ENCODE measurements at places on chromosomes 1 and 21. TPM values are rescaled to one million over a fixed set of nuclear protein-coding genes. Genes with fewer than 3 reads are reported as not detected.

DNA sequence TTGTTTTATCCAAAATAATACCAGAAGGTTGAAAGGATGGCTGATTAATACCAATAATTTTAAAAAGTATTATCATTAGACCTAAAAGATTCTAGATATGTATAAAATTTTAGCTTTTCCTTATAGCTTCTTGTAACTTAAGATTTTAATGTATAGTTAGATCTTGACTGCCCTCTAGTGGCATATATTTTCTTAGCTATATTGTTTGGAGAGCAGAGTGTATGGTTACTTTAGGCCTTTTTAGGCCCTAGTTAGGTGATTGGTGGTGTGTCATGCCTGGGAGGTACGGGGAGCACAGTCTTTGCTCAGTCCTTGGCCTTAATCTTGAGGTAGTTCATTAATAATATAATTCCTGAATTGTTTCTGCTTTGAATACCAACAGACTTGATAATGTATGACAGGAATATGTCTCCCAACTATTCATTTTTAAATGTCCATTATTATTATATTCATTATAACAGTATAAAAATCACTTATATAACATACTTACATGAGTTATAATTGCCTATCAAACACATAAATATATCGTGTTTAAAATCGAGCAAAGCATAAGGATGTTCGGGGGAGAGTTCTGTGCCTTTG, 328.4 kb downstream of the ZP4 start:
- peak; percentile 57 for DNase-seq

DNA sequence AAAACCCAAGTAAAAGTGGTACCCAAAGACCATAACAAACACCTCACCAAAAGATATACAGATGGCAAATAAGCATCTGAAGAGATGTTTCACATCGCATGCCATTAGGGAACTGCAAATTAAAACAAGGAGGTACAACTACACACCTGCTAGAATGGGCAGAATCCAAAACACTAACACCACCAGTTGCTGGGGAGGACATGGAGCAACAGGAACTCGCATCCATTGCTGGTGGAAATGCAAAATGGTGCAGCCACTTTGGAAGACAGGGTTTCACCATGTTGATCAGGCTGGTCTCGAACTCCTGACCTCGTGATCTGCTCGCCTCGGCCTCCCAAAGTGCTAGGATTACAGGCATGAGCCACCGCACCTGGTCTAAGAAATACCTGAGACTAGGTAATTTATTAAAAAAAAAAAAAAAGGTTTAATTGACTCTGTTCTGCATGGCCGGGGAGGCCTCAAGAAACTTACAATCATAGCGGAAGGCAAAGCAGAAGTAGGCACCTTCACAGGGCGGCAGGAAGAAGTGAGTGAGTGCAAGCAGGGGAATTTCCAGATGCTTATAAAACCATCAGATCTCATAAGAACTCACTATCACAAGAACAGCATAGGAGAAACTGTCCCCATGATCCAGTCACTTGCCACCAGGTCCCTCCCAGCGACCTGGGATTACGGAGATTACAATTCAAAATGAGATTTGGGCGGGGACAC, 30.2 kb upstream of the PRSS38 start:
- no peak for DNase-seq

DNA sequence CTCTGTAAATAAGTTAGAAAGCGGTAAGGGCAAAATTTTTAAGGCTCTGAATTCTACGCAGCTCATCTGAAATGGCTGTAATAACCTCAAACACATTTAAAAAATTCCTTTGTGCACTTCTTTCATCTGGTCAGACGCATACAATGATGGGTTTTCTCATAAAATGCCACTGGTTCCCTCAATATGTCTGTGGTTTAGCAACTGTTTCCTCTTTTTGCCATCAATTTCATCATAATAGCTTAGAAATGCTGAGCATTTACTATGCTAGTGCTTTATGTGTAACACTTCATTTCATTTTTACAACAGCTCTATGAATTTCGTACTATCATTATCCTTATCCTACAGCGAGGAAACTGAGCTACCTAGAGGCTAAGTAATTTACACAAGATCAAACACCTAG, 35.3 kb upstream of the DMRTA2 start:
- no peak for DNase-seq

GRCh38 chr1:41868241-41868998, 50.3 kb downstream of the HIVEP3 start:
- no peak for DNase-seq

GRCh38 chr1:235854347-235854746, 12.4 kb downstream of the LYST start:
- no peak for DNase-seq

DNA sequence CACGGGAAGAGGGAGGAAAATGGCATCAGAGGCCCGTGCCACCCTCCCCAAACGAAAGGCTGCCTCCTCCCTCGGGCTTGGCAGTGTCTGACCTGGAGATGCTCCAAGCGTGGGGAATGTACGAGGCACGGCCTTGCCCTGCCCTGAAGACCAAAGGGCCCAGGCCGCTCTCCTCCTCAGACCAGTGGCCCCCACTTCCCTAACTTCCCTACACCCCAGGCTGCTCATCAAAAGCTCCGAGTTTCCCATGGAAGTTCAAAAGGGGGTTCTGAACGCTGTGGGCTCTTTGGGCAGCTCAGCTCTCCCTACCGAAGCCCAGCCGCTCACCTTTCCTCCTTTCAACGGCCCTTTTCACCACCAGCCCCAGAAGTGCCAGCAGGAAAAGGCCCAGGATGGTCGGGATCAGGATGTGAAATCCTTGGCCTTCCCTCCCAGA, 11.8 kb downstream of the FCMR start:
- no peak for DNase-seq

DNA sequence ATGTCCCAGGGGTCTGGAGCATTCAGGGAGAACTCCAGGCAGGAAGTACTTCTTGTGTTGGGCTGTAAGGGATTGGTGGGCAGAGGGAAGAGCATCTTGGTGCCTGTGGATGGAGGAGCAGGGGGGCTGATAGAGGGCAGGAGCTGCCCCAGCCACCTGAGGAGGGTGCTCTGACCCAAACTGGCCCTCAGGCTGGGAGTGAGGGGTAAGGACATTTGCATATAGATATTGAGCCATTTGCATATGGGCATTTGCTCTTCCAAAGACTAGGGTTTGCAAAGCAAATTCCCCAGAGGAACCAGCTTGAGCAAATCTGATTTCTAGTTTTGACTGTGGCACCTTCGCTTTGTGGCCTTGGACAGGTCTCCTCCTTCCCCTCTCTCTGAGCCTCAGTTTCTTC, 18.2 kb downstream of the ZNF362 start:
- DNase-seq: no peak

DNA sequence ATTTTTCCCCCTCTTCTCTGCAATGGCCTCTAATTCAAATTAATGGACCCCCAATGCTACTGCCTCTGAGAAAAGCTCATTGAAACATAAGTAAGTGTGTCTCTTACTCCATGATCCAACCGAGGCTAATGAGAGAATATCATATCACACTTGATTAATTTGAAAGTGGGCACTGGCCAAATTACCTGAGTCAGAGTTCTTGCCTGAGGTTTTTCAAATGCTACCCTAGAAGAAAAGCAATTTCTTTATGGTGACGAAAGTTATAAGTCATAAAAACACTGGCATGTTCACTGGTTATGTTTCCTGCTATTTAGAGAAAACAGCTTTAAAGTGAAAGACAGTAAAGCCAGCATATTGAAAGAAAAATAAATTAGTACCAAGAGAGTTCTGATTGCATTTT, 368.8 kb upstream of the TMPRSS15 start:
- DNase-seq: no peak

DNA sequence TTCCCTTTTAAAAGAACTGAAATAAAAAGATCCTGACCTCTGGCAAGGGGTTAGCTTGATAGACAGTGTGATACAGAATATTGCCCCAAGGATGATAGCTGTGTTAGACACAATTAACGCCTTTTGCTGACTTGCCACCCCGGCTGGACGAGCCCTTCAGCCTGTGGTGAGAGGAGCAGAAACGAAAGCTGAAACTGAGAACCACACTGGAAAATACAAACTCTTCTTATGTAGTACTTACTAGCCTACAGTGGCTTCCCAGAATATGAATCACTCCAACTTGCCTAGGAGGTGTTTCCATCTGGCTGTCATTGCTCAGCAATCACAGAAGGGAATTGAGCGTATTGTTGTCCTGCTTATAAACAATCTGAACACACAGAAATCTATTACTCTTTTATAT, 22.9 kb downstream of the SAMSN1 start:
- DNase-seq: peak; percentile 7

GRCh38 chr1:2014741-2015735, 4.1 kb upstream of the GABRD start:
- peak; percentile 65 for DNase-seq

DNA sequence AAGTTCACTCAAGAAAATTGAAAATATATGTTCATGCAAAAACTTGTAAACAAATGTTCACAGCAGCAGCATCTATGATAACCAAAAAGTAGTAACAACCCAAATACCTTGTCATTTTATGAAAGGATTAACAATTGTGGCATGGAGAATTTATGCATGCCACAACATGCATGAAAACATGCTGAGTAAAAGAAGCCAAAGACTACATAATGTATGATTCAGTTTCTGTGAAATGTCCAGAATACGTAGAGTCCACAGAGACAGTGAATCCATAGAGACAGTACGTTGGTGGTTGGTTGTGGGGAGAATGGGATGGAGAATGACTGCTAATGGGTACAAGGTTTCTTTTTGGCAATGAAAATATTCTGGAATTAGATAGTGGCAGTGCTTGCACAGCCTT, 148.7 kb downstream of the MAST2 start:
- DNase-seq: no peak

DNA sequence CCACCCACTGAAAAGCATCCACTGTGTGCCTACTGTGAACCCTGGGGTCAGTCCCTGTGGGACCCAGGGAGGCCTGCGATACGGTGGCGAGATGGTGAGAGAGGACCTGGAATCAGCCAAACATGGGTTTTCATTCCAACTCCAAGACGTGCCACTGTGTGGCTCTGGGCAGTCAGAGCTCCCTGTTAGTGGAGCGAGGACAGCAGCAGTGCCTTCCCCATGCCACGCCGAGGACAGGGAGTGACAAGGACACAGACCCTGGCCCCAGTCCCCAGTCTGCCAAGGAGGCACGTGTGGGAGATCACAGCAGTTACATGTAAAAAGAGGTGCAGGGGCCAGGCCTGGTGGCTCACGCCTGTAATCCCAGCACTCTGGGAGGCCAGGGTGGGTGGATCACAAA, 50.9 kb upstream of the TMEM51 start:
- no peak for DNase-seq

GRCh38 chr21:44822484-44823178, 4.8 kb upstream of the SUMO3 start:
- no peak for DNase-seq

DNA sequence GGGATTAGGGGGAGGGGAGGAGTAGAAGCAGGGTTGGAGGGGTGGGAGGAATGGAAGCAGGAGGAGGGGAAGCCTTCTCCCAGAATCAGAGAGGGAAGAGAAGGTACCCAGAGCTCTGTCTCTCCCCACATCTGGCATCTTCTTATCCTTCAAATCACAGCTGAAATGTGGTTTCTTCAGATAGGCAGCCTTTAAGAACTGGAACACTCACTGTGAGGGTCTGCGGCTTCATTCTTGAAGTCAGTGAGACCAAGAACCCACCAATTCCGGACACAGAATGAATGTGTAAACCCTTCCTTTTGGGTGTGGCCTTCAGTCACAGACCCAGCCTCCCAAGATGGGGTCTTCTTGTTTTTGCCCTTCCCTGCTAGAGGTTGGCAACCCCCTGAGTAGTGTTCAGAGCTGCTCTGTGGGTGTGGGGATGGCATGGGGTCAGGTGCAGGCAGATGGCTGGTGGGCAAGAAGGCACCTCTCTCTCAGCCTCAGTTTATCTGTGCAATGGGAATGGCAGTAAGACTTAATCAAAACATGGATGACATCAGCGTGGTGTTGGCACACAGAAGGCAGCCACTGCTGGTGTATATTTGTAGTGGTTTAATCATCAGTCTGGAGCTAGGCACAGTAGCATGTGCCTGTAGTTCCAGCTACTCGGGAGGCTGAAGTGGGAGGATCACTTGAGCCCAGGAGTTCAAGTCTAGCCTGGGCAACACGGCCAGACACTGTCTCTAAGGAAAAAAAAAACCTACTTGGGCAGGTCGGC, 7.2 kb downstream of the FAAH start:
- DNase-seq: peak; percentile 30

DNA sequence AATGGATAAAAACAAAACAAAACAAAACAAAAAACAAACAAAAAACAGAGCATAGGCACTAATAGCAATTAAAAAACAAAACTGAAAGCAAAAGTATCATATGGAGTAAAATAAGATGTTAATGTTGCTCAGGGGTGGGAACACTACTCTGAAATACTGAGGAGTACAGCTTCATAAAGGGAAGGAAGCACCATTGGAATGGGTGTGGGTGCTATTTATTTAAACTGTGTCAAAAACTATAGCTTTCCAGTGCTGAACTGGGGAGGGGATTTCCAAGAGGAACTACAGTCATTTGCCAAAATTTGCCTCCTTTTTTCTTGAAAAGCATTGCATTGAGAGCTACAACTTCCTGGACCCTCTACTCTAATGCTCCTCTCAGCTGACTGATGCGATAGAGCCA, 40.0 kb downstream of the SPTA1 start:
- no peak for DNase-seq

- peak; percentile 36 for DNase-seq
These were observed 68.6 kb downstream of the NTMT2 start for GRCh38 chr1:170214117-170215032.

GRCh38 chr1:113199760-113200455, 126.9 kb downstream of the LRIG2 start:
- DNase-seq: no peak

DNA sequence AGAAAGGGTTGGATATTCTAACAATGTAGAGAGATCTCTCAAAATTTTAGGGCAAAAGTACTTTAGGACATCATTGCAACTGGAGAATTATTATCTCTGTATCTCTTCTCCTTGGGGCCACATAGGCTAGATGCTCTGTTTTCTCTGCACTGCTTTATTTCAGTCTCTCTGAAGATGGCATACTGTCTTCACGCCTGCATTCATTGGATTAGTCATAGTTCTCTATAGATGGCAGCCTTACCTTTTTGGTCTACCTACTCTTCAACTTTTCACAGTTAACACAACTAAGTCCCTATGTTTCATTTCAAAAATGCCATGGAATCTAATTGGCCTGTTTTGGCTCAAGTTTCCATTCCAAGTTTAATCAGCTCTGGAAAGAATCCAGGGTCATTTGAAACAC, 1623.3 kb upstream of the B3GALT2 start:
- DNase-seq: no peak

DNA sequence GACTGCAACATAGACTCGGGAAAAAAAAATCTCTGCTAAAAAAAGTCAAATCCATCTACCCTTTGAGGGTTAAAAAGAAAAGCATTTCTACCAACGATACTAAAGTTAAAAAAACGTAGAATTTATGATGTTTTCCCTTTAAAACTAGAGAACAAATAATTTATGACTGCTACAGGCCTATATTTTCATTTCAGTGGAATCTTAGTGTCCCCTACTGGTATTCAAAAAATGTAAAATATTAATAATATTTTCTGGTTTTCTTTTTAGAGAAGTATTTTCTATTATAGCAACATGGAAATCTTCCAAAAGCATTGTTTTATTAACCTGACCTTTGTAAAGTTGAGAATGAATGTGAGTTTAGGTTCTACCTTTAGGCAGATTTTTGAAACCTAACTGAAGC, 1582.2 kb downstream of the MRPL39 start:
- no peak for DNase-seq

GRCh38 chr1:167794043-167794442, 72.3 kb downstream of the MPZL1 start:
- no peak for DNase-seq

The KCND3 gene
- not detected for total RNA-seq

The LRIG2 gene
- 4.4 TPM for total RNA-seq

The ZBTB7B gene
- total RNA-seq: 20.7 TPM

The TLCD4 gene
- 10.1 TPM for total RNA-seq

The OR2L2 gene
- total RNA-seq: not detected

The SHE gene
- total RNA-seq: not detected

The C1QB gene
- not detected for total RNA-seq

The FOXD2 gene
- total RNA-seq: 0.37 TPM

The DNM3 gene
- total RNA-seq: 3.1 TPM

Measured in M059J (cell line).